ENCODE measurements at places on chromosomes 5 and 9. TPM values are rescaled to one million over a fixed set of nuclear protein-coding genes. Genes with fewer than 3 reads are reported as not detected.

DNA sequence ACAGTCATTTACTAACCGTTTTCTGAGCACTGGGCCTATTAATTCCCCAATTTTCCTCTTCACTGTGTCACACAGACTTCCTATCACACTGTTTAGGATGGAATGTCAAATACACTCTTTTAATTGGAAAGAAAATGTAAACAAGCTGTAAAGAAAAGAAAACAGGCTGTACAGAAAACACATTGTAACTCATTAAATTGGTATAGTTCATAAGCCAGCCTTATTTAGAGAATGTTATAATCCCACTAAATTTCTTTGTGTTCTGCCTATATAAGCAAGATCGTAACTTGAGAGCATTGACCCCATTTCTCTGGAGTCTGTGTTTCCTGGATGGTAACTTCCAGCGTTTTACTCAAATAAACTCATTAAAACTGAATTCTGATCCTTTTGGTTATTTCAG, 46.5 kb downstream of the TARS1 start:
- no peaks in the 10 kb centered on the region for H3K36me3 ChIP-seq
- H3K4me3 ChIP-seq, result no peak overlapping the region
- no peaks in the 10 kb centered on the region for H3K4me1 ChIP-seq

- H3K36me3 ChIP-seq, result no peaks in the 10 kb centered on the region
- DNase-seq, result no peak
- no peaks in the 10 kb centered on the region for H3K27me3 ChIP-seq
- peaks cover 44% of the 10 kb centered on the region for H3K4me1 ChIP-seq
- H3K27ac ChIP-seq, result no peak overlapping the region
- no peak overlapping the region for H3K4me3 ChIP-seq
Observed at GRCh38 chr5:59040804-59041201, 457.9 kb downstream of the RAB3C start.

- no peak overlapping the region for H3K4me3 ChIP-seq
- H3K36me3 ChIP-seq, result peaks cover 38% of the 10 kb centered on the region
- H3K4me1 ChIP-seq, result peaks cover 34% of the 10 kb centered on the region
- peak; percentile 42 for DNase-seq
- no peaks in the 10 kb centered on the region for H3K27me3 ChIP-seq
Observed at GRCh38 chr5:151812757-151813309, 41.1 kb downstream of the G3BP1 start.

- no peaks in the 10 kb centered on the region for H3K27me3 ChIP-seq
- H3K36me3 ChIP-seq, result no peaks in the 10 kb centered on the region
- no peak overlapping the region for H3K4me3 ChIP-seq
- no peak overlapping the region for H3K27ac ChIP-seq
- no peaks in the 10 kb centered on the region for H3K4me1 ChIP-seq
Observed at GRCh38 chr9:124960409-124960752, 19.5 kb upstream of the GOLGA1 start.

PPP2R2B gene
- not detected for total RNA-seq

SGCD gene
- 67.0 TPM for total RNA-seq

Measured in GM23248 (cell line).